ENCODE measurements at places on chromosomes 6 and 20.

DNA sequence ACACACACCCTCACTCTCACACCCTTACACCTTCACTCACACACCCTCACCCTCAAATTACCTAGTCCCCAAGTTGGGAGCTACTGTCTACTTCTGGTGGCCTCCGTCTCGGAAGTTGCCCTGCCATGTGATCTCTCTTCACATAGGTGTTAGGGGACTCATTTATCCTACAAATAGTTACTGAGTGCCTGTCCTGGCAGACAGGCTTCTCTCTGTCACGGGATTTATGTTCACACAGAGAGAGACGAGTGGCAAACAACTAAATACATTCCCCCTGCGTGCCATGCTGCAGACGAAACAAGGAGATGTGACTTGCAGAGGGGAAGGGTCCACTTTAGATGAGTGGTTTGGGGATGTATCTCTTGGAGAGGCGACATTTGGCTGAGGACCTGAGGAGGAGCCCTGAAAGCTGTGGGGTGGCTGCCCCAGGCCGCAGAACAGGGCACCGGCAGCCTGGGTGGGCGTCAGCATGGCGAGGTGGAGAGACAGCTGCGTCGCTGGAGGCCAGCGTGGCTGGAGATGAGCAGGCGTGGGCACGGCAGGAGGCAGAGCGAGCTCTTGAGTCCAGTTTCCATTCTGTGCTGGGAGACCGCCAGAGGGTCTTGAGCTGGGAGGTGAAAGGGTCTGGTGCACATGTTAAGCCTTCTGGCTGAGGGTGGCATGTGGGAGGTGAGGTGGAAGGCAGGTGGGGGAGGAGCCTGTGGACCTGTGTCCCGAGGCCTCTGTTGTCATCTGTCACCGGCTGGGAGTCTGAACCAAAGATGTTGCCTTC, 17.2 kb downstream of the DYNLT1 start:
- no peak for DNase-seq

GRCh38 chr20:63119963-63120807, 95.7 kb downstream of the YTHDF1 start:
- DNase-seq = no peak

GRCh38 chr6:43043310-43043709, 10.3 kb downstream of the CUL7 start:
- DNase-seq = no peak

DNA sequence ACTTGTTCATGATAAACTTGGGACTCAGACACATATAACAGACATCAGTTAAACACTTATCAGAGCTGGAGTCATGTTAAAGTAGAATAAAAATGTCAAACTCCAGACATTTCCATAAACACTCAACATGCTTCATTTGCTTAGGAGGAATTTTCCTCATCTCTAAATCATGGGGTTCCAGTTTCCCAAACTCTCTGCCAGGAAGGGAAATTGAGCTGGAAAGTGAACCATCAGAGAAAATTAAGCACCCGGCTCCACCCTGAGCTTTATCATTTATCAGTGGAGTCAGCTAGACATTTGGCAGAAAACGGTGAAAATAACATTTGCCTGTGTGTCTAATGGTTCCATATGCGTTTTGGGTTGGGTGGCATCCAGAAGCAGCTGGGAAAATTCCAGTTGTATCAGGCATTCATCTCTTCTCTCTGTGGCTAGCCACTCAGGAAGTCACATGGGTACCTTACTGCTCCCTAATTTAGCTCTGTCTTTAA, 25.3 kb upstream of the ZNFX1 start:
- DNase-seq = peak; percentile 61

GRCh38 chr6:140824595-140824994, 1308.1 kb upstream of the GJE1 start:
- no peak for DNase-seq

DNA sequence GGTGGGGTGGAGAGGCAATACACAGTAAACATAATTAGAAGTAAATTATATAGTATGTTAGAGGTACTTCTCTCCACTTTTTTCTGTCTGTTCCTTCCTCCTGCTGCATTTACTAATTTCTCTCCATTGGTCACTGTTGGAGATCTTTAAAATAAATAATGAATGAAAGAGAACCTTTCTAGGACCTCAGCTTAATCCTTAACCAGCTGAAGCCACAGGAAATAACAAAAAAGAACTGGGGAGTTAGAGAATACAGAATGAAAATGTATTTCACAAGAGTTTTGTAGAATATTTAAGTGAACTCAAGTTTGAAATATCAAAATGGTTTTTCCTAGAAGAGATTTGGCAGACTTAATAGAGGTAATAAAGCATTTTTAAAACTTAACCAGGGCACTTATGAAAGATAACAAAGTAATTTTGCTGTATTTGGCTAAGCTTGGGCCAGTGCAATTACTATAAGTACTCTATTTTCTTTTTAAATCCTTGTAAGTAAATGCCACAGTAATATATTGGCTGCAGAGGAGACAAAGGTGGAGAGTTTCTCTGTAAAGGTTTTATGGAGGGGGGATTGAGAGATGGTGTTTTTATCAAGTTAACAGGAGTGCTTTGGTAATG, 405.0 kb downstream of the CDKAL1 start:
- DNase-seq = no peak

DNA sequence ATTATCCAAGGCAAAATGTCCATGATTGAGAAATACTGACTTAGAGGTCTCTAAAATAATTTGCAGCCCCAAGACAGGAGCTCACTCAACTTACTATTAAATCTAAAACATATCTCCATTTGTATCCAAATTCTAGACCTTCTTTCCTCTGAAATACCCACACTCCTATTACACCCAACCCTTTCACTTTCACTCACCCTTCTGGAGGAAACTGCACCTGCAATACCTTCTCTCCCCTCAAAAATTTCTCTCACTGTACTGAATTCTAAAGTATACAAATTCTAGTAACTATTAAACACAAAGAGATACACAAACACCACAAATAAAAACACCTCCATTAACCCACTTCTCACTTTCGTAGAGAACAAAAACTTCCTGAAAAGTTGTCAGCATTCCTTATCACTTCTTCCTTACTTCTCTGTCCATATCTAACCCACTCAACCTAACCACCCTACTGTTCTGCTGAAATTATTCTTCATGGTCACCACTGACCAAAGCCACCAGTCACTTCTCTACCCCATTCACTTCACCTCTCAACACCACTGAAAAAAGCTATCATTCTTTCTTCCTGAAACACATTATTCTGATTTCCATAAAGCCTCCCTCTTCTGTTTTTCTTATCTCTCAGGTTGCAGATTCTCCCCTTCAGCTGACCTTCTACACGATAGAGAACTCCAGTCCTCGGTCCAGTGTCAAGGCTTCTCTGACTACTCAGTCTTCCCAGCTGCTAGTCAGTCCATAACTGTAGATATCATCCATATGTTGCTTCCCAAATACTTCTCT, 12.0 kb downstream of the LMBRD1 start:
- DNase-seq = no peak

DNA sequence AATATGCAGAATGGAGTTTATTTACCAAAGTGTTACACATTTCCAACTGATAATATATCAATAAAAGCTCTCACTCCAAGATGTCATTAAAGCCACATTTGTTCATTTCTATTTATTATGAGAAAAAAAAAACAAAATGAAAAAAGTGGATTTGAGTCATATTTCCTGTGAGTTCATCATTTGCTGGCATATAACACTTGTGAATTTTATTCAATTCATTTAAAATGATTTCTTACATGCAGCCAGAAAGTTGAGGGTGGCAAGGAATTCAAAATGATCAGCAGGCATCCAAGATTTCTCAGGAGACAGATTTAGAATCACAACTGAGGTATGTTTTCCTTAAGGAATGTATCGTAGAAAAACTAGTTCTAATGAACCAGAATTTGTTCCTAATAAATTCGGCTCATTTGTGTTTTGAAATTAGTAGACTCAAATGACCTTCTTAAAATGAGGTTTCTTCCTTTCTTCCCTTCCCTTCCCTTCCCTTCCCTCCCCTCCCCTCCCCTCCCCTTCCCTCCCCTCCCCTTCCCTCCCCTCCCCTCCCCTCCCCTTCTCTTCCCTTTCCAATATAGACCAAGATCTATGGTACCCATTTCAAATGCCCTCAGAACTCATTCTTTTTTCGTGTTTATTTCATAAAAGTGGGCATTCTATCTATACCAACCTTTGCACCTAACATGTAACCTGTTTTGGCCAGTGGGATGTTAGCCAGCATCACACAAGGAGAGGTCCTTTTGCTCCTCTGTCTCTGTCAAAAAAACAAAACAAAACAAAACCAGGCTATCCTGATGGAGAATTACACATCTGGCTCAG, 357.9 kb upstream of the TSHZ2 start:
- no peak for DNase-seq

- DNase-seq = no peak
Observed at GRCh38 chr6:167510648-167511047, 185.8 kb downstream of the TTLL2 start.

GRCh38 chr20:39547546-39548408, 585.6 kb downstream of the DHX35 start:
- no peak for DNase-seq

- peak; percentile 18 for DNase-seq
Observed at GRCh38 chr6:152471456-152472265, 165.5 kb downstream of the SYNE1 start.

All from HFFc6 (cell line).